ENCODE measurements at places on chromosomes 12 and 14.

DNA sequence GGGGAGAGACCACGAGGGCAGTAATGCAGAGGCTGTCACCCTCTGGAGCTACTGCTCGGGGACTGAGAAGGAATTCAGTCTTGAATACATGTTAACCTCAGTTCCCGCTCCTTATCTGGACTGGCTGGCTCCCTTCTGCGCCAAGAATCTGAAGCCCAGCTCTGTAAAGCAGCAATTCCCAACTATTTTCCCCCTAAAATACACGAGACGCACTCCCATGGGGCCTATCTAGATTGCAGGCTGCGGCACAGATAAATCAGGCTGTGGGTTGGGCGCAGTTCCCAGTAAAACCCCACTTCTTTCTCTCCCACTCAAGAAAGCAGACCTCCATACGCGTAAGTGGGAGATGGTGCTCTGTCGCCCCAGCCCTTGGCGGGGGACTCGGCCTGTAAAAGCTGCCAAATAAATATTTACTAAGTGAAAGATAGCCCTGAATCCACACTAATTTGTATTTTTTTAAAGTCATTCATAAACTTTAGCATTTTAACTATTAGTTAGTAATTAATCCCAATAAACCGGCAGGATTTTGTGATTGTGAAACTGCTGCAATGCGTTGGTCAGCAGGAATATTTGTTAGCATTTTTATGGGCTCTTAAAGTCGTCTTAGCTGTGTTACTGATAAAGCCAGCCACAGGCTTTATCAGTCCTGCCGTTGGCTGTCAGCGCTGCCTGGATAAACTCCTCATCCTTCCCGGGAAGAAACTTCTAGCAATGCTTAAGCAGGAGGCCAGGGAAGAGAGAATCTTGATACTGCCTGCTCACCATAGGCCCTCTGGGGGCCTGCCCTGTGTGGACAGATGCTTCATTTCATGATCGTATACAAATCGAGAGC, 17.8 kb downstream of the FBXL14 start:
- no peak for DNase-seq

DNA sequence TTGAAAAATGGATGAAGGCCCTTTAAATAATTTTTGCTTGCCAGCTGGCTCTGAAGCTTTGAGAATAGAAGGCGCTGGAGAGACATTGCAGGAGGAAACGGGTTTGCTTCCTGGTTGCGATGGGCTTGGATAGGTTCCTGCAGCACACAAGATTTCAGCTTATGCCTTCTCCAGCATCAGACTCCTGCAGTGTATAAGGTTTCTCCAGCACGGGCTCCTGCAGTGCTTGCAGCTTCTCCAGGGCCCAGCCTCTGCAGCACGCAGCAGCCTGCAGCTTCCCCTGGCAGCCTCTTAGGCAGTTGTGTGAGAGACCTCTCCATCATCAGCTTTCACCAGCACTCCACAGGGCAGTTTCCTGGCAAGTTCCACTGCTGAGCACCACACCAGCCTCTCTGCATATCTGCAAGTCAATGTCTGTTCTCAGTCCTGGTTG, 78.7 kb upstream of the ZDHHC17 start:
- DNase-seq: no peak

GRCh38 chr12:49091056-49091835, 3.4 kb downstream of the DHH start:
- no peak for DNase-seq

- DNase-seq: no peak
Measured at GRCh38 chr12:56271031-56271430, 4.3 kb downstream of the COQ10A start.
